ENCODE measurements at places on chromosomes 6 and 20.
A peak's percentile ranks its signal among the peaks of the same experiment; 100 is the strongest.

GRCh38 chr6:111862314-111862713, 10.9 kb downstream of the FYN start:
- DNase-seq: no peak

- no peak for DNase-seq
These were observed 290.4 kb upstream of the SULF2 start for GRCh38 chr20:48075591-48076174.

DNA sequence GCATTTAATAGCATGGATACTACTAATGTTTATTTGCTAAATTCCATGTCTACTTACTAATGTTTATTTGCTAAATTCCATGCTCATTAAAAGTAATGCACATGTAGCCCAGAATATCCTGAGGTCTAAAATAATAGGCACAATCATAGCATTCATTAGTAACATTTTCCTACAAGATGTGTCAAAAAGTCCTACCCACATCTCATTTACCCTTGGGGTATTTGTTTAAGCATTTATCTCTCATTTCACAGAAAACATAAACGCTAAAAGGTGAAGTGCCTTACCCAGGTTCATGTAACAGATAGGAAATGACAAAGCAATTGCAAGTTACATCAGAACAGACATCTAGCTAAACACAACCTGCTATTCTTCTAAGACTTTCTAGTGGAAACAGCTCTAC, 457.1 kb downstream of the HACE1 start:
- no peak for DNase-seq

DNA sequence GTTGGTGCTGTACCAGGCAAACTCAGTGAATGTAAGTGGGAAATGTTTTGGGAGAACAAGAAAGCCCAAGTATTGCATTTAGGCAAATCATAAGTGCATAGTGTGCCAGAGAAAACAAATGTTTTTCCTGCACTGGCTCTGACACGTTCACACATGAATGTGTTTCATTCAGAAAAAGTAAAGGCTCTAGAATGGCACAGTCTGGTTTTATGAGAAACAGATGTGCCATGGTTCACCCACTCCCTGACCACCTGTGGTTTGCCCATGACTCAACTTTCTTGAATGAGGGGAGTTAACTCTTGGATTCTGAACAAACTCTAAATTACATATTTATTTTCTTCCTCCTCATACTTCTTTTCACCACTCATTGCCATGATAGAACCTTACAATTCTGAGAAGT, 126.9 kb downstream of the KCNQ5 start:
- peak; percentile 84 for DNase-seq

DNA sequence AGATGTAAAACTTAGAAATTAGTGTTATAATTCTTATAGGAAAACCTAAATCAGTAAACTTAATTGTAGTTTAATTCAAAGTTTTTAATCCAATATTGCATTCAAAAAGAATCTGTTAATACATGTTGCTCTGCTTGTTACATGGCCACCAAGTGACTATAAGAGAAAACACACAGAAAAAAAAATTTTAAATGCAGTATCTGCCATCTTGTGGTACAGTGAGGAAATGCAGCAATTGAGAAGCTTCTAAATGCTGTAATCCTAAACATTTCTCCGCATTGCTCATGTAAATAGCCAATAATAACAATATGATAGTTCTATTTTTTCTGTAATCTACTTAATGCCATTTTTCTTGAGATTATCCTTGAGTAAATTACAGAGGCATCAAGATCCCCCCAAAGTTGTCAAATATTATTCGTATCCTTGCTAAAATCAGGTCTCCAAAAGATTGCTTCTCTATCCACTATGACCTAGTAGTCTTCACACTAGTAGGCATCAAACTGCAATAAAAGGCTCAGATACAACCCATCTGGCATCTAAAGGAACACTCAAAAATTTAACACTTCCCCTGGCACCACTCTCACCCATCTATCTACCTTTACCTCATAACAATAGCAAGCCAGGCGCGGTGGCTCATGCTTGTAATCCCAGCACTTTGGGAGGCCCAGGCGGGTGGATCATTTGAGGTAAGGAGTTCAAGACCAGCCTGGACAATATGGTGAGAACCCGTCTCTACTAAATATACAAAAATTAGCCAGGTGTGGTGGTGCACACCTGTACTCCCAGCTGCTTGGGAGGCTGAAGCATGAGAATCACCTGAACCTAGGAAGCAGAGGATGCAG, 34.6 kb downstream of the HDAC2 start:
- DNase-seq: peak; percentile 75

DNA sequence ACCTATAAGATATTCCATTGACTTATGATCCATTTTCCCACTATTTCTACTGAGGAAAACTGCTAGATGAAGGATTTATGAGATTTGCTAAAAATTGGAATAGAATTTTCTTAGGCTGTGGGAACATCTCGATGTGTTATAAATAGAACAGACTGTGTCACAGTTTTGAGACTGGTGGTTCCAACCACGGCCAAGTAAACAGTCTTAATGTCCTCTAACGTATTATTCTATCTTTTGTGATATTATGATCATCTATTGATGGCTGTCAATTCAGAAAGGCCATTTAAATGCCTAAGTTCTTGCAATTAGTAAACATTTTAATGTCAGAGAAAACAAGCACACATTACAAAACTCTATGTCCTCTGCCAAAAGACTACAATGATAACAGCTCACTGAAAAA, 71.5 kb upstream of the PLN start:
- DNase-seq: no peak

DNA sequence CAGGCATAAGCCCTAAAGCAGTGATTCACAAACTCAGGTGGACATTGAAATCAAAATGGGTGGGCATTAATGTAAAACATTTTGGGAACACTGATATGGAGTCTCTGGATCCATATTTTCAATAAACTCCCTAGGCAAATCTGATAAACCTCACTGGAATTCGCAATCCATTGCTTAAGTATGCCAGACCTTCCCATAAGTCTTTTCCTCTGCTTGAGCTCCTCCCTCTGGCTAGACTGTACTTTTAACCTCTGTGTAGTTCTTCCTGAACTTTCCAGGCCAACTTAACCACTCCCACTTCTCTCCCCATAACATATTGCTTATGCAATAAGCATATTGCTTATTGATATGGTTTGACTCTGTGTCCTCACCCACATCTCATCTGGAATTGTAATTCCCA, 629.7 kb upstream of the IMPG1 start:
- no peak for DNase-seq

DNA sequence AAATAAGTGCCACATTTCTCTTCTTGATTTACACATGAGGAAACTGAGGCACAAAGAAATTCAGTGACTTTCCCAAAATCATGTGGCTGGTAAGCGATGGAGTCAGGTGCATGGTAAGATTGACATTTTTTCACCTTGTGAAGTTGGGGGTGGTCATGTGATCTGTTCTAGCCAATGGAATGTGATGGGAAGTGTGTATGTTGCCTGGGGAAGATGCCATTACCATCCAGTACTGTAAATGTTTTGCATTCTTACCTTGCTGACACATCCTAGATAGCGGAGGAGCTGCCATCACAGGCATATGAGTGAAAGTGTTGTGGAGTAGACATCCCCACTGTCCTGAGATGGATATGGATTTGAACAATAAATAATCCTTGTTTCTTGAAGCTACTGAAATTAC, 499.6 kb upstream of the SULF2 start:
- no peak for DNase-seq

DNA sequence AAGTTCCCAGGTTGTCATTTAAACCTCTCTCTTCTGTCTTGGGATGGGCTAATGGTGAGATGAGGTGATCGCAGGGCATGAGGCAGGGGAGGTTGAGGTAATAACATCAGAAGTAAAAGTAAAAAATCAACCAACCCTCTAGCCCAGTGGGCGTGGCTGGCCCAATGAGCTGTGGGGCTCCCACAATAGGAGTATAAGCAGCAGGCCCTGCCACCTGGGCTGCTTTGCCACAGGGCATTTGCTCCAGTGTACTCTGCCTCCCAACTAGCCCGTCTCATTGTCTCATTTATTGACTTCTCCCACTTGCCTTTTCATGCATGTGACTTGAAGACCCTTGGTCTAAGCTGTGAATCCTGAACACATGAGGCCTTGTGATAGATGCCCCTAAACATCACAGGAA, 62.8 kb downstream of the PHACTR3 start:
- no peak for DNase-seq

DNA sequence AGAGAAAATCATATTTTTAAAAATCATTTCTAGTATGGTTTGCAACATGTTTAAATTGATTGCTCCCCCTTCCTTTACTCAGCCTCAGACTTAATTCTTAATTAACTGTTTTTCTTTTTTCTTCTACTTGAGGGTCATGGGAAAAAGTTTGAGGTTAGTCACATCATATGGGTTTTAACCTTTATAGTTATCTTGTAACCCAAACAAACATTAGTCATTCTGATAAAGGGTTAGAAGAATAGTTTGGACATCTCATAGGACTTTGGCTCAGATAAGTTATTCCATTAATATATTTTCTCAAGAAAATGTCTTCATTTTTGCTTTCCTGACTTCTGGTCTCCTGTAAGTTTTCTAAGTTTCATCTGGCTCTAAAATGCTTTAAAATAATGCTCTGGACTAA, 34.5 kb upstream of the TSPYL1 start:
- no peak for DNase-seq

GRCh38 chr20:29497261-29497671, 1760.2 kb upstream of the DEFB115 start:
- DNase-seq: no peak

- DNase-seq: no peak
These were observed 8.8 kb upstream of the CDH22 start for GRCh38 chr20:46316984-46317684.

DNA sequence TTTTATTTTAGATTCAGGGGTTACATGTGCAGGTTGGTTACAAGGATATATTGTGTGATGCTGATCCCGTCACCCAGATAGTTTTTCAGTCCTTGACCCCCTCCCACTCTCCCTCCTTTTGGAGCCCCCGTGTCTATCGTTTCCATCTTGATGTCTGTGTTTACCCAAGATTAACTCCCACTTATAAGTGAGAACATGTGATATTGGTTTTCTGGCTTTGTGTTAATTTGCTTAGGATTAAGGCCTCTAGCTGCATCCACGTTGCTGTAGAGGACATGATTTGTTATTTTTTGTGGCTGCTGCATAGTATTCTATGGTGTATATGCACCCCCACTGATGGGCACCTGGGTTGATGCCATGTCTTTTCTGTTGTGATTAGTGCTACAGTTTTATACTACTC, 178.6 kb downstream of the PLCB1 start:
- DNase-seq: no peak

GRCh38 chr6:7050872-7051779, 56.6 kb upstream of the RREB1 start:
- peak; percentile 56 for DNase-seq

DNA sequence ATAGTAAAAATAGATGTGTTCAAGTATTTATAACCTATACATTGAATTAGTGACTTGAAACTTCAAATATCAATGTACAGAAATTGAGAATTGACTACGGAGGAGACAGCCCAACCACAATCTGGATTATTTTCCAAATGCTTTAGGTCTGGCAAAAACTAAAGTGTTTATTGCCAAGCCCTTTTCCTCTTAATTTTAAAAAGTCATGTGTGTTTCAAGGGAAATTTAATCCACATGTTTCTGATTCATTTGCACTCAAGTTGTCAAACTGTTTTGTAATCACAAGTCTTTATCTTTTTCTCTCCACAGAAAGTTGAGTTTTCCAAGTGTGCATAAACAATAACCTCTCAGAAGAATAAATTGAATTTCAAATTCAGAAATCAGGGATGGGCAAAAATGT, 350.8 kb upstream of the RSPO3 start:
- no peak for DNase-seq

GRCh38 chr6:166697113-166697512, 70.1 kb upstream of the RPS6KA2 start:
- no peak for DNase-seq

DNA sequence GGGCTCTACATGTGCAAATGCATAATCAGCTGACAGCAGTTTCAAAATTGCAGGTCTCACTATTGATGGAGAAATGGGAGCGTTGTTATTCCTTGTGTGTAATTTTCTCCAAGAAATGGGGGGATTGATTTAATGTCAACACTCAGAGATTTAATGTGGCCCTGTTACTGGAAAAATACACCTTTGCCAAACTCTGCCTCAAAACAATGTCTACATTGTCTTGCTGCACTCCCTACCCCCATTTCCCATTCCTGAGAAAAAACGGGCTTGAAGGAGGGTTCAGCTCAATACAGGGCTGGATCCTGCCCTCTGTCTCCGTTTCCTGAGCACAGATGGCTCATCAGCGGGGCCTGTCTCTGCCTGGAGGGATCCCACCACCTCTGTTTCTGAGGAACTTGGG, 18.4 kb downstream of the EDN3 start:
- no peak for DNase-seq

DNA sequence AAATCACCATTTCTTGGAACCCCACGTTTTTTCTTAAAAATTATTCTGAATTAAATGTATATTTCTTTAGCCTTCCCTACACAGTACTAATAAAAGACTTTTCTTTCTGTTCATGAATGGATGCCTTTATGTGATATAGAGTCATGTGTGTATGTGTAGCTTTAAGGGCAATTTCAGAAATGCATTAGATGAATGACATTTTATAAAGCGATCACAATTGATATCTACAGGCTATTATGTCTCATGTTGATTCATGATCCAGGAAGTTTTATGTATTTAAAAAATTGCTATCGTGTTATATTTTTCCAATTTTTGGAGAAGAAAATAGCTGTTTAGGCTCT, 81.3 kb downstream of the RNF144B start:
- DNase-seq: no peak

DNA sequence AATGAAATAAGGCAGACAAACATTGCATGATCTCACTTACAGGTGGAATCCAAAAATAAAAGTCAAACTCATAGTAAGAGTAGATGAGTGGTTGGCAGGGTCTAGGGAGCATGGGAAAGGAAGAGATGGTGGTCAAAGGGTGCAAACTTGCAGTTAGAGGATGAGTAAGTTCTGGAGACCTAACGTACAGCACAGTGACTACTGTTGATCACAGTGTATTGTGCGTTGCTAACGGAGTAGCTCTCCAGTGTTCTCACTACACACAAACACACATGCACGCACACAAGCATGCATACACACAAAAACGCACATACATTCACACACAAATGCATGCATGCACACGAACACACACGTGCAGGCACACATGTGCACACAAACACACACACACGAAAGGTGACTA, 54.9 kb downstream of the LY86 start:
- no peak for DNase-seq

DNA sequence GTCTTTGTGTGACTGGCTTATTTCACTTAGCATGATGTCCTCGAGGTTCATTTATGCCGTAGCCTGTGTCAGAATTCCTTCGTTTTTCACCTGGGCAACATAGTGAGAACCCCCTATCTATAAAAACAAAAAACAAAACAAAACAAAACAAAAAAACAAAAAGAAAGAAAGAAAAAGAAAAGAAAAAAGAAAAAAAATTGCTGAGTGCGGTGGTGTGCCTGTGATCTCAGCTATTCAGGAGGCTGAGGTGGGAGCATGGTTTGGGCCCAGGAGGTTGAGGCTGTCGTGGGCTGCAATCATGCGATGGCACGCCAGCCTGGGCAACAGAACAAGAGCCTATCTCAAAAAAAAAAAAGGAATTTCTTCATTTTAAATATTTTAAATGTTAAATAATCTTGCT, 38.4 kb downstream of the VEGFA start:
- no peak for DNase-seq

All from astrocyte of the hippocampus (primary cell).